ENCODE measurements at places on chromosomes 12 and 14.

- no peak for DNase-seq
Observed at GRCh38 chr12:124475295-124476010, 92.0 kb downstream of the NCOR2 start.

- DNase-seq, result no peak
Observed at GRCh38 chr12:29024117-29024516, 125.0 kb upstream of the FAR2 start.

DNA sequence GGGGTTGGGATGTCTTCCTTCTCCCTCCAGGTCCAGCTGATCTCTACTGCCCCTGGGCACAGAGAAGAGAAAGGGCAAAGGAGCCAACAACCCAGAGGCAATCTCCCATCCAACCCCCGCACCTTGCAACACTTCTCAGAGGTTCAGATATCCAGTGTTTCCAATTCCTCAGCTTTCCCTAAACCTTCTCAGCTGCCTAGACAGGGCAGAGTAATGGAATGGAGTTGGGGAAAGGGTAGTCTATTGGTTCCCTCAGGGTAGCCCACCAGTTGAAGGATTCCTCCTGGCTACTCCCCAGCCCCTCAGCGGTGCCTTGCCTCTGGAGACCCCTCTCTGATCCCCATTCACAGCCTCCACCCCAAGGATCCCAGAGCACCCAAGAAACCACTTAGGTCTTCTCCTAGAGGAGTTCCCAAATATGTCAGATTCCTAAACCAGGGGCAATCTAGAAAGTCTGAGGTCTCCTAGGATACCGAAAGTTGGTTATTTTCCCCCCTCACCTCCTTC is 537 bp downstream of the NFE2 start:
- DNase-seq, result no peak

GRCh38 chr12:105322070-105322469 is 8.4 kb upstream of the C12orf75 start:
- no peak for DNase-seq

- DNase-seq, result no peak
Observed at GRCh38 chr14:105249182-105250007, 1.1 kb downstream of the BTBD6 start.

DNA sequence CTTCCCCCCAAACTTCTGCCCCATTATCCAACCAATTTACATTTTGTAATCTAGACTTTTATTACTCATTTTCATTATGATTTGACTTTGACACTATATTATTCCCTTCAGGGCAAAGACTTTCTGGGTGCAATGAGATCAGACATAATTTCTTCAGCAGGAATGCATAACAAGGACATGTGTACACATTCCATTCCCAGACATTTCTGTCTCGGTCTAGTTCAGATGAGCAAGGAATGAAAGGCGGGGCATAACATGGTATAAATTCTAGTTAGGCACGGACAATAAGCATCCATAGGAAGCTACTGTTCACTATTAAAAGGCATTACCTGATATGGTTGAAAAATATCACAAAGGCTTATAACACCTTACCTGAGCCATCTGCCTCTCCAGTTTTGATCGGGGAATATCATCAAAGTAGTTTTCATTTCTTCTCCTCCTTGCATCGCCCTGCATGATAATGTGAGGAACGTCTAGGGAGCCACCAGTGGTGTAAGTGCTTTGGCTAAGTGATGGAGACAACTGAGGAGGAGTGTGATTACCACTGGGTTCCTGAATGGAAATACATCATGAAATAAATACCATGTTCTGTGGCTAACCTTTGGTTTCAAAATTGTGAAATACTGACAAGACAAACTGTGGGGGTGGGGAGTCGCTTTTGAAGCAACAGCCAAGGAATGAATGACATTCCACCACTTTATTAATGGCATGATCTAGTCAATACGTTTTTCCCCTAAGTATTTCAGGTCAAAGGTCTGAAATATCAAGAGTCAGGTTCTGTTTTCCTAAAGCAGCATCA is 183.9 kb downstream of the APAF1 start:
- no peak for DNase-seq

DNA sequence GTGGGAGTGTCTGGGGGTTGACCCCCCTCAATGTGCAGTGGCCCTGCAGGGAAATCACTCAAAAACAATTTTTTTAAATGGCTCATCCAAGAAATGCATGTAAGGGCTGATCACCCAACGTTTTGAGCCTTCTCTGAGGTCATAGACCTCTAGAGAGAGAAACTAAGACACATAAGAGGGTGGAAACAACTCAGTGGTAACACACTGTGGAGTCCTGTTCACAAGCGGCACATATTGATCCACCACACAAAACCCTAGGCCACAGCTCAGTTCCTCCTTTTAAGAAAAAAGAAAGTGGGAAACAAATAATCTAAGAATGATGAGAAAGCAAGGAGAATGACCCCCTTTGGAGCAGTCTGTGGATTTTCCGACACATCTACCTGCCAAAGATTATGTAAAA is 83.0 kb upstream of the METAP2 start:
- no peak for DNase-seq

DNA sequence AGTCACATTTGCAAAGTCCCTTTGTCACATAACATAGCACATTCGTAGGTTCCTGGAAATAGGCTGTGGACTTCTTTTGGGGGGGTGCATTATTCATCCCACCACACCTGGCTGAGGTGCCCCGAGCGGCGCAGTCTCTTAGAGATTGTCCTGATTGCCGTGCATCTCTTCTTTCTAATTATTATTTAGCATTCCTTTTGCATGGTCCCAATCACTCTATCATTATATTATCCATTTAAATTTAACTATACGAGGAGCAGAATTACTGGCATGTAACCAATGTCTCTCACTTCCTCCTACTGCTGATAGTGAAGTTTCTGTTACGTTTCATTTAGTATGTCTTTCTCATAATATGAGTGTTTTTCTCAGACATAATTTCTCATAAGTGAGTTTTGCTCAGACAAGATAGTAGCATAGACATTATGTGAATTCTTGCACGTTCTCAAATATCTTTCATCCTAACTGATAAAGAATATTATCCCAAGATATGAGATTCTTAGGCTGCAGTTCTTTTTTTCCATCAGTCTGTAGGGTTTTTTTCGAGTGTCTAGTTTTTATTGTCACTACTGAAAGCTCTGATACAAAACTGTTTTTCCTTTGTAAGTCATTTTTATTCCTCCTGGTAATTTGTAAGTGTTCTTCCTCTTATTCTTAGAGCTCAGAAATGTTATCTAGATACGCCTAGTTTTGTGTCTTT is 444.3 kb downstream of the NELL2 start:
- no peak for DNase-seq
